Mesothelial cell of epicardium (in vitro differentiated cells): ENCODE measurements at places on chromosomes 7 and 10.

DNA sequence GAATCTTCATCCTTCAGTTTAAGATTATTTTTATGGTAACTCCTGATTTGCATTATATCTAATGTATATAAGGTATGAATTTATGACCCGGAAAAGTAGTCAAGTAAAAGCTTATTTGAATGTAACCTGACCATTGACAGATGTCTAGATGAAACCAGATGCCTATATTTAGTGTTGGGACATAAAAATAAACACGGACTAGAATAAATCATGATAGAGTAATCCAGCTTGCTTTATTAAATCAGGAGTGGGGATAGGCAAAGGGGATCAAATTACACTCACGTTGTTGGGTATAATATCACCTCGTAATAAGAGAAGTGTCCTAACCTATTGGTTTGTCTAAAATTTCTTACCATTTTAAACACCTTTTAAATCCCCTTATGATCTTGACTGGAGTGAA is 244.6 kb downstream of the AGMO start:
- H3K27ac ChIP-seq, result no peak overlapping the region
- H3K36me3 ChIP-seq, result no peaks in the 10 kb centered on the region
- no peak overlapping the region for H3K4me3 ChIP-seq

GRCh38 chr7:1049801-1050200 is 5.5 kb downstream of the GPR146 start:
- H3K4me3 ChIP-seq, result no peak overlapping the region
- no peaks in the 10 kb centered on the region for H3K36me3 ChIP-seq
- no peak for DNase-seq
- peaks cover 17% of the 10 kb centered on the region for H3K4me1 ChIP-seq

GRCh38 chr10:71038091-71038633 is 149.8 kb upstream of the PCBD1 start:
- peaks cover 12% of the 10 kb centered on the region for H3K27me3 ChIP-seq
- no peak for DNase-seq
- H3K36me3 ChIP-seq, result no peaks in the 10 kb centered on the region
- H3K4me3 ChIP-seq, result no peak overlapping the region

DNA sequence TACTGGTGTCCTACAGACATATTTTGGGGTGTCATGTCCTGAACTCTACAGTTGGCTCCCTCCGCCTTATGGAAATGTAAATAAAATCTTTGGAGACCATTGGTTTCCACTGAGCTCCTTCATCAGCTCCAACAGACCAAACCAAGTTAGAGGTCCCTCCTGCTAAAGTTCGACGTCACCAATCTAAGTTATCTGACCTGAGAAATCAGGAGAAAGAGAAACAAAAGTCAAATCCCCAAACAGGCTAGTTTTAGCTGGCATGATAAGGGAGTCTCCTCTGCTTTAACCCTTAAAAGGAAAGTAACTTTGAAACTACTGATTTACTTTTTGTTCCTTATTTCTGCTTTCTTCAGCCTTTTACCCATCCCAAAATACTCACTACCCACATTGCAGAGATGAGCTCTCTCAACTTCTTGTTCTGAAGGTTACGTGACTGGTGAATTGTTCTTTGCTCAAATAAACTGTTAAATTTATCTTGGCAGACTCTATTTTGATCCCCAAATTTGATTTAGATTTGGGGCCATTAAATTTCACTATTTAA is 39.9 kb downstream of the AVL9 start:
- peaks cover 3% of the 10 kb centered on the region for H3K36me3 ChIP-seq
- no peak for DNase-seq
- H3K27me3 ChIP-seq, result no peaks in the 10 kb centered on the region
- peaks cover 3% of the 10 kb centered on the region for H3K4me1 ChIP-seq
- no peak overlapping the region for H3K4me3 ChIP-seq

DNA sequence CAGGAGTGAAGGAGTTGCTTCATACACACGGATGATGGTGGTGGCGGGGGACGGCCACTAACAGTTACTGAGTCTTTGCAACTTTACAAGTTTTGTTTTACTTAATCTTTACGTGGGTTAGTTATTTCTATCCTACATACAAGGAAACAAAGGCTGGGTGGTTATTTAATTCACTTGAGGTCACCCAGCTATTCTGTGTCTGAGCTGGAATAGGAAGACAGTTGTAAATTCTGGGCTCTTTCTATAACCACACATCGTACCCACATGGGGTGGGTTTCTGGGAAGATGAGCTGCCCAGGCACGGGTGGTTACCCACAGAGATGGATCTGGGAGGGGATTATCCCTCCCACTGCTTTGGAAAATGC is 137.9 kb downstream of the ANLN start:
- no peaks in the 10 kb centered on the region for H3K27me3 ChIP-seq
- no peak overlapping the region for H3K27ac ChIP-seq
- no peaks in the 10 kb centered on the region for H3K36me3 ChIP-seq
- DNase-seq, result no peak

- peaks cover 31% of the 10 kb centered on the region for H3K4me1 ChIP-seq
- H3K27me3 ChIP-seq, result no peaks in the 10 kb centered on the region
- H3K27ac ChIP-seq, result no peak overlapping the region
- H3K4me3 ChIP-seq, result no peak overlapping the region
- peaks cover 7% of the 10 kb centered on the region for H3K36me3 ChIP-seq
Measured at GRCh38 chr10:62034096-62034640, 132.7 kb downstream of the ARID5B start.

- no peaks in the 10 kb centered on the region for H3K36me3 ChIP-seq
- DNase-seq, result no peak
- H3K27ac ChIP-seq, result no peak overlapping the region
- H3K4me3 ChIP-seq, result no peak overlapping the region
- no peaks in the 10 kb centered on the region for H3K4me1 ChIP-seq
- peaks cover 5% of the 10 kb centered on the region for H3K27me3 ChIP-seq
Measured at GRCh38 chr7:113968713-113969112, 49.9 kb upstream of the PPP1R3A start.

GRCh38 chr7:28203508-28204240 is 23.1 kb upstream of the JAZF1 start:
- no peaks in the 10 kb centered on the region for H3K4me1 ChIP-seq
- no peaks in the 10 kb centered on the region for H3K36me3 ChIP-seq
- no peak for DNase-seq
- no peak overlapping the region for H3K27ac ChIP-seq
- no peak overlapping the region for H3K4me3 ChIP-seq

GRCh38 chr10:34397324-34397723 is 417.8 kb downstream of the PARD3 start:
- peak overlapping the region; percentile 61 for H3K27ac ChIP-seq
- H3K4me1 ChIP-seq, result peaks cover 8% of the 10 kb centered on the region

GRCh38 chr7:17671956-17672355 is 268.3 kb downstream of the SNX13 start:
- no peaks in the 10 kb centered on the region for H3K27me3 ChIP-seq
- H3K27ac ChIP-seq, result peak overlapping the region; percentile 44
- no peak overlapping the region for H3K4me3 ChIP-seq
- peaks cover 13% of the 10 kb centered on the region for H3K4me1 ChIP-seq
- DNase-seq, result no peak

DNA sequence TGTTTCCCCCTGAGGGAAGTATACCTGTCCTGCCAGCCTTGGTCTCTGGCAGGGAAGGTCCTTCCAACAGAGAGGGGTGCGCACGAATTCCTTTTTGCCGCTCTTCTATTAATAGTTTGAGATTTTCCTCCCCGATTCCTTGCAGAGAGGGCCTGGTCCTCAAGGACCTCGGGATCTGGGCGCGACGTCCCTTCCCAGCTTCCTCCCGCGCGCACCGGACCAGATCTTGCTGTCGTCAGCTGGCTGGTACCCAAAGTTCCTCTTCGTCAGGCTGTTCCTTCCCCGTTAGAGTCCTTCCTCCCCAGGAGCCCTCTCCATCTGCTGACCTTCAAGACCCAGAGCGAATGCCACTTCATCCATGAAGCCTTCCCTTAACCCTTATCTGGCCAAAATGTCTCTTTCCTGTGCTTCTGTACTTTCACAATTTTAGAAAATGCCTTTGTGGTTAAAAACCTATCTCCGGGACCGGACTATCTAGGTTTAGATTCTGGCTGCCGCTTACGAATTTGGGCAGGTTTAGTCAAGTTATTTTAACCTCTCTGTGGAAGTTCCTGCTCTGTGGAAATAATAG is 851 bp upstream of the GOT1 start:
- peak; percentile 19 for DNase-seq
- peak overlapping the region; percentile 99 for H3K27ac ChIP-seq
- peaks cover 18% of the 10 kb centered on the region for H3K4me1 ChIP-seq
- peak overlapping the region; percentile 97 for H3K4me3 ChIP-seq
- no peaks in the 10 kb centered on the region for H3K27me3 ChIP-seq

DNA sequence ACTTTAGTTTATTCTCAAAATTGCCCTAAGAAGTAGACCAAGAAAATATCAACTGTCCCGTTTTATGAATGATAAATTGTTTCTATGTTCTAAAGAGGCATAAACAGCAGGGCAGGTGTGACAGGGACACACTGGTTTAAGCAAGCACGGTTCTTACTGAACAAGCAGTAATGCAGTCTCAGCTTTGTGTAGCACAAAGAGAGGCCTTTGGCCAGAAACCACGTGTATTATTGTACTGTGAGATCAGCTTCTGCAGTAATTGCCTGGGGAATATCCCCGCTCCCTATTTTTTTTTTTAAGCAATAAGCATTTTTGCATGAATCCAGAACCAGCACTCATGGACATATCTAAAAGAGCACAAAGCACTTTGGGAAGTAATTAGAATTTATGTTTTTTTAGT is 255.4 kb downstream of the WDR11 start:
- no peaks in the 10 kb centered on the region for H3K36me3 ChIP-seq
- DNase-seq, result no peak
- no peaks in the 10 kb centered on the region for H3K27me3 ChIP-seq

GRCh38 chr10:85602713-85603112 is 763.9 kb downstream of the GRID1 start:
- no peaks in the 10 kb centered on the region for H3K4me1 ChIP-seq
- peaks cover 4% of the 10 kb centered on the region for H3K27me3 ChIP-seq
- no peak for DNase-seq
- H3K36me3 ChIP-seq, result no peaks in the 10 kb centered on the region
- H3K4me3 ChIP-seq, result no peak overlapping the region

- H3K4me3 ChIP-seq, result peak overlapping the region; percentile 95
- no peaks in the 10 kb centered on the region for H3K36me3 ChIP-seq
- peaks cover 34% of the 10 kb centered on the region for H3K4me1 ChIP-seq
- H3K27ac ChIP-seq, result peak overlapping the region; percentile 97
- no peak for DNase-seq
- H3K27me3 ChIP-seq, result no peaks in the 10 kb centered on the region
Measured at GRCh38 chr10:58266003-58266825, 1.5 kb downstream of the IPMK start.

- no peak overlapping the region for H3K4me3 ChIP-seq
- H3K27ac ChIP-seq, result no peak overlapping the region
- H3K27me3 ChIP-seq, result peaks cover 98% of the 10 kb centered on the region
- DNase-seq, result no peak
- no peaks in the 10 kb centered on the region for H3K36me3 ChIP-seq
- H3K4me1 ChIP-seq, result peaks cover 10% of the 10 kb centered on the region
Measured at GRCh38 chr7:155447603-155448002, 10.3 kb upstream of the EN2 start.

GRCh38 chr10:62900829-62901571 is 84.8 kb upstream of the EGR2 start:
- no peak for DNase-seq
- H3K36me3 ChIP-seq, result no peaks in the 10 kb centered on the region
- H3K27ac ChIP-seq, result no peak overlapping the region
- no peaks in the 10 kb centered on the region for H3K4me1 ChIP-seq
- peaks cover 36% of the 10 kb centered on the region for H3K27me3 ChIP-seq

DNA sequence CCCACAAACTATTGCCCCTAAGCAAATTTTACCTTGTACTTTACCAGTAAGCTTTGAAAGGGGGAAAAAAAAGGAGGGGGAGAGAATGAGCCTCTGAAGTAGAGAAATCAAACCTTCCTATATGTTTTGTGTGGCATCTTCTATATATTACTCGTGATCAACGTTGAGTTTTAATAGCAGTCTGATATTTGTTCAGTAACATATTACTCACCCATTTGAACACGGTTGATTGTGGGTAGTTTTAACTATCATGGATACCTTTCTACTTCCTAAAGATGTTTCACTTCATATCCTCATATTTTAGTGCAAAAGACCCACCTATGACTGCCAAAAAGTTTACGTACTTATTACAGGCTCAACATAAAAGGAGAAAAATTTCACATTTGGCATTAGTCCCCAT is 54.5 kb downstream of the CCDC6 start:
- peaks cover 10% of the 10 kb centered on the region for H3K36me3 ChIP-seq
- no peak overlapping the region for H3K4me3 ChIP-seq
- H3K27ac ChIP-seq, result peak overlapping the region; percentile 72
- DNase-seq, result no peak
- H3K27me3 ChIP-seq, result no peaks in the 10 kb centered on the region

GRCh38 chr10:112261281-112261822 is 21.8 kb upstream of the TECTB start:
- no peaks in the 10 kb centered on the region for H3K36me3 ChIP-seq
- H3K27me3 ChIP-seq, result no peaks in the 10 kb centered on the region
- no peak overlapping the region for H3K4me3 ChIP-seq
- H3K27ac ChIP-seq, result no peak overlapping the region
- no peaks in the 10 kb centered on the region for H3K4me1 ChIP-seq

- H3K27ac ChIP-seq, result no peak overlapping the region
- H3K27me3 ChIP-seq, result no peaks in the 10 kb centered on the region
- no peaks in the 10 kb centered on the region for H3K4me1 ChIP-seq
- no peaks in the 10 kb centered on the region for H3K36me3 ChIP-seq
- DNase-seq, result no peak
Measured at GRCh38 chr10:31242902-31243301, 76.1 kb upstream of the ZEB1 start.

- peak overlapping the region; percentile 85 for H3K4me3 ChIP-seq
- peaks cover 39% of the 10 kb centered on the region for H3K27me3 ChIP-seq
- H3K4me1 ChIP-seq, result peaks cover 21% of the 10 kb centered on the region
- peaks cover 7% of the 10 kb centered on the region for H3K36me3 ChIP-seq
Measured at GRCh38 chr7:50792342-50793119, 9.8 kb upstream of the GRB10 start.

- no peaks in the 10 kb centered on the region for H3K27me3 ChIP-seq
- H3K36me3 ChIP-seq, result peaks cover 8% of the 10 kb centered on the region
- DNase-seq, result no peak
- H3K27ac ChIP-seq, result peak overlapping the region; percentile 14
Measured at GRCh38 chr10:45473126-45473525, 99.1 kb downstream of the ALOX5 start.

GRCh38 chr7:132455378-132455777 is 120.9 kb downstream of the PLXNA4 start:
- no peak overlapping the region for H3K27ac ChIP-seq
- no peaks in the 10 kb centered on the region for H3K36me3 ChIP-seq
- peaks cover 50% of the 10 kb centered on the region for H3K27me3 ChIP-seq
- DNase-seq, result no peak
- no peaks in the 10 kb centered on the region for H3K4me1 ChIP-seq

DNA sequence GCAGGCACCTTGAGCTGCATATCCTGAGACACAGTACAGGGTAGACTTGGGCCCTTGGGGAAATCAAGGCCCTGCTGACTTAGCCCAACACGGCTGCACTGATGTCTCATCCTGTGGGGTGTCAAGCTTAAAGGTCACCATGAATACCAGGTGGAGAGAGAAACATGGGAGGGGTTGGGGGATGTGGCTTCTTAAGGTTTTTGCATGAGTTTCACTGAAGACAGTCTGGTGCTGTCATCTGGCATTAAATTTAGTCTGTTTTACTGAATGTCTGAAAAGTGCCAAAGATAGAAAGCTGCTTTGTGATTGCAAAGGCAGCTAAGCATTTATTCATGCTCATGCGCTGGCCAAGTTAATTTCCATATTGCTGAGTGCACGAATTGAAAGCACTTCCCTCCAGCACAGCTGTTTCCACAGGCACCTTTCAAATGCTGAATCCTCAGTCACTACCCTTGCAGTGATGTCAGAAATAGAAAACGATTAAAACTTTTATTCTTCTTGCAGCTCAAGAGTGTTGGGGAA is 102.1 kb downstream of the OSBPL3 start:
- H3K36me3 ChIP-seq, result no peaks in the 10 kb centered on the region
- no peak overlapping the region for H3K4me3 ChIP-seq
- no peak for DNase-seq
